Fibroblast of the aortic adventitia (primary cell): ENCODE measurements at places on chromosomes 1 and 21.

GRCh38 chr1:180652792-180653191 is 21.0 kb downstream of the XPR1 start:
- DNase-seq: peak; percentile 18

DNA sequence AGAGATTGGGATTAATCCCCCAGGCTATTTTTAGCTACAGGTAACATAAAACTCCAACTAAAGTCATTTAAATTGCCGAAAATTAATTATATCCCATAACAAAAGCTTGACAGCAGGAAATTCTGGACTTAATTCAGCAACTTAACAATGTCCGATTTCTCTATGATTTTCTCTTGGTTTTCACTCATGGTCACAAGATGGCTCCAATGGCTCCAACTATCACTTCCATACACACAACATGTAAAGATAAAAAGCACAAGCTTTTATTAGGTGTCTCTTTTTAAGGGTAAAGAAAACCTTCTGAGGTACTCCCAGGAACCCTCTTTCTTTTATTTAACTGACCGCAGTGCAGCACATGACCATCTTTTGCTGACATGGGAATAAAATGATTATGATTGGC is 363.5 kb upstream of the PTBP2 start:
- DNase-seq: no peak

DNA sequence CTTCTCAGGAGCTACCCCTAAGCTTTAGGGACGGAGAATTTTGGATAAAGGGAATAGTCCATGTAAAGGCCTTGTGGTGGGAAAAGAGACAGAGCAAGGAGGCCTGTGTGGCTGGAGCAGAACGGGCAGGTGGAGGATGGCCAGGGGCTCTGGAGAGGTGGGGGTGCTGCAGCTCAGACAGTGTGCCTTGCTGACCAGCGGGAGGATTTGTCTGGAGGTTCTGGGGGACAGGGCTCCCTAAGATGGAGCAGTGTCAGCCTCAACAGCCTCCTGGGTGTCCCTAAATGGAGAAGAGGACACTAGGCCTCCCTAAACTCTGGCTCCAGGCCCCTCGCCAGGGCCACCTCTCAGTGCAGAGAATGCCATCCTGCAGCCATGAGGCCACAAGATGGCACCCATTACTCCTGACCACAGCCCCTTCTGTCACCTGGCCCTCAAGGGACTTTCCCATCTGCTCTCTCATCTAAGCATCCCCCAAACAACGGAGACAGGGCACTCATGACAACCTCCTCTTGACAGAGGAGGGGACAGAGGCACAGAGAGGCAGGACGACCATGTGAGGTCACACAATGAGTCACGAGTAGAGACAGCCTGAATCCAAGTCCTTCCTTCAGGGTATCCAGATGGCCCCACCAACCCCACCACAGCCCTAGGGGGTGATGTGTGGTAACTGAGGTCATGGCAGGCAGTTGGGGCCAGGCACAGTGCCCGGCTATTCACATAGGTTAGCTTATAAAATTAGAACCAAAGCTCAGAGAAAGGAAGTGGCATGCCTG is 94.7 kb downstream of the DMRTB1 start:
- DNase-seq: no peak

- DNase-seq: peak; percentile 90
These were observed 482.0 kb downstream of the SETD4 start for GRCh38 chr21:35578347-35578782.

GRCh38 chr1:246925997-246926626 is 5.6 kb downstream of the AHCTF1 start:
- DNase-seq: no peak

- peak; percentile 76 for DNase-seq
These were observed 114.8 kb upstream of the PTGFR start for GRCh38 chr1:78375996-78376395.

- no peak for DNase-seq
These were observed 108.1 kb upstream of the BACE2 start for GRCh38 chr21:41059871-41060270.

DNA sequence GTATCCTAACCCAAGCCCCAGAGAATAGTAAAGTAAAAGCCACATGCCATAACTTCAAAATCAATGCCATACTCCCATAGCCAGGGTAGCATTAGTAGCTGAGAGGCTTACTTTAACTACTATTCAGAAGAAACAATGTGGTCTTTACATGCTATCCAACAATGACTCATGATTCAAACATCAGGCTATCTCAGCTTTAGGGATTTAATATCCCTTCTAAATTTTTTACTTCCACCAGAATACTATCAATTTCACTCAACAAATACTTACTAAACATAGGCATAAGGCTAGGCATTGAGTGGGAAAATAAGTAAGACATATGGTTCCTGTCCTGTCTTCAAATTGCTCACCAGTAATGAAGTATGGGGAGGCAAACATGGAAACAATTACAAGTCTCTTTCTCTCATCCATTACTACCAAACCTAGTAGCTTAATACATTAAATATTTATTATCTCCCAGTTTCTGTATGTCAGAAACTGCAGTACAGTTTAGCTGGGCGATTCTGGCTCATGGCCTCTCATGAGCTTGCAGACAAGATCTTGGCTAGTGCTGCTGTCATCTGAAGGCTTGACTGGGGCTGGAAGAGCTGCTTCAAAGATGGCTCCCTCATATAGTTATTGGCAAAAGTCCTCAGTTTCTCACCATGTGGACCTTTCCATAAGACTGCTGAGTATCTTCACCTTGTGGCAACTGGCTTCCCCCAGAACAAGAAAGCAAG is 30.7 kb downstream of the EVI5 start:
- DNase-seq: peak; percentile 89

GRCh38 chr1:2197707-2198165 is 3.2 kb upstream of the FAAP20 start:
- DNase-seq: no peak

DNA sequence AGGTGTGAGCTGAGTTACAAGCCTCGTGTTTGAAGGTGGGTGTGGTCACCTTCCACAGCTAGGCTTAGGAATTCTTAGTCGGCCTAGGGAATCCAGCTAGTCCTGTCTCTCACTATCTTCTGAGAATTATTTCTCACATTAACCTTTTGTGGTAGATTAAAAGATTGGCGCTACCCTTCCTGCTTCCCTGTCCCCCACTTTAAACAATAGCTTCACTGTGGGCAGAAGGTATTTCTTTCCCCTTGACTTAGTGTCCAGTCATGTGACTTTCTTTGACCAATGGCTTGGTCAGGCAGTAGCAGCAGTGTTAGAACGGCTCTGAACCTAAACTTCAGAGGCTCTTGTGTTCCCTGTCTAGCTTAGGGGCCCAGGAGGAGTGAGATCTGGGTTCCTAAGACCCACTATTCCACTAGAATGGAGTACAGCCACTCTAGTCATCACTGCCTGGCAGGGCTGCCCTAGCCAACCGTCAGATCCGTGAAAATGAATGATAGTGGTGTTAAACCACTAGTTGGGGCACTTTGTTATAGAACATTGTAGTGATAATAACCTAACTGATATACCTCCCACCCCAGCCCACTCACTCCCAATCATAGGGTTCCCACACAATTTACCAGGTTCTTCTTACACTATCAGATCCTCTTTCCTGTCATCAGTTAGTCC is 13.9 kb upstream of the C1orf141 start:
- DNase-seq: peak; percentile 11
